CD4-positive, alpha-beta T cell (primary cell): ENCODE measurements at places on chromosomes 1 and 21.

- no peak for DNase-seq
Observed at GRCh38 chr1:245241526-245242130, 86.8 kb downstream of the KIF26B start.

DNA sequence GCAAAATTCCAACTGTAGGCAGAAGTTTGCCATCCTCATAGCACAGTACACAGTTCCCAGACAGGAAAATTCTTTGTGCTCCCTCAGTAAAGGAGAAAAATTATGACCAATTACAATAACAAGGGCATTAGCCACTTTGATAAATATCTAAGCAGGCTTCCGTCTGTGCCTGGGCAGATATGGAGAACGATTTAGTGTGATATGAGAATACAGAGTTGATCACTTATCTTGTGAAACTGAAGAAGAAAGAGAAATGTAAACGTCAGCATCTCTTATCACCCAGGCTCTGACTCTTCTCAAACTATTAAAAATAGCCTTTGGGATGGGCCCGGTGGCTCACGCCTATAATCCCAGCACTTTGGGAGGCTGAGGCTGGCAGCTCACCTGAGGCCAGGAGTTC is 54.5 kb upstream of the TIAM1 start:
- no peak for DNase-seq

DNA sequence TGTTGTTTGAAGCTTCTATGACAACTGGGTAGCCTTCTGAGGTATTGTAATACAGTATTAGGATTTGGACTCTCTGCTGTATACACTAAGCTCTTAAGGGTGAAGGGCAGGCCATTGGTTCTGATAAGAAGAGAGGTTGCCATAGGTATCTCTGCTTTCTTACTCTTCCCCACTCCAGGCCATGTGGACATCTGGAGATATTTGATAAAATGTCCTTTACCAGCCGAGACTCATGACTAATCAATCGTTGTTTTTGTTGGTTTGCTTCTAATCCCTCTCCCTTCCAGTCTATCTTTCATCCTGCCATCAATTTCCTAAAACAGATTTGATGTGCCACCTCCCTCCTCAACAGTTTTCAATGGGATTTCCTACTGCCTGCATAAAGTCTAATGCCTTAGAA is 64.6 kb upstream of the WDR26 start:
- no peak for DNase-seq

GRCh38 chr1:97925151-97925550 is 4.3 kb upstream of the DPYD start:
- DNase-seq: no peak

GRCh38 chr1:111436726-111437125 is 9.2 kb upstream of the OVGP1 start:
- no peak for DNase-seq

DNA sequence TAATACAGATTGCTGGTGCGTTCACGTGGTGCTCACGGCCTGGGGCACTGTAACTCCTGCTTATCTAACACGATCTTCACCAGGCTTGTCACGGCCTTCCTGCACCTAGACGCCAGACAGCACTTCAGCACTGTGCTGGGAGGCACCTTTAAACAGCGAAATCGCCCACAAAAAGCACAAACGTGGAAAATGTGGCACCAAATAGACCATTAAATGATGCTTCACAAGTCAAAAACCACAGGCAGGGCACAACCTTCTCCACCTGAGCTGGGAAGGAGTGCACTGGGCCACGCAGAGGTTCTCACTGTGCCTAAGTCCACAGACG is 20.0 kb downstream of the IBA57 start:
- no peak for DNase-seq

DNA sequence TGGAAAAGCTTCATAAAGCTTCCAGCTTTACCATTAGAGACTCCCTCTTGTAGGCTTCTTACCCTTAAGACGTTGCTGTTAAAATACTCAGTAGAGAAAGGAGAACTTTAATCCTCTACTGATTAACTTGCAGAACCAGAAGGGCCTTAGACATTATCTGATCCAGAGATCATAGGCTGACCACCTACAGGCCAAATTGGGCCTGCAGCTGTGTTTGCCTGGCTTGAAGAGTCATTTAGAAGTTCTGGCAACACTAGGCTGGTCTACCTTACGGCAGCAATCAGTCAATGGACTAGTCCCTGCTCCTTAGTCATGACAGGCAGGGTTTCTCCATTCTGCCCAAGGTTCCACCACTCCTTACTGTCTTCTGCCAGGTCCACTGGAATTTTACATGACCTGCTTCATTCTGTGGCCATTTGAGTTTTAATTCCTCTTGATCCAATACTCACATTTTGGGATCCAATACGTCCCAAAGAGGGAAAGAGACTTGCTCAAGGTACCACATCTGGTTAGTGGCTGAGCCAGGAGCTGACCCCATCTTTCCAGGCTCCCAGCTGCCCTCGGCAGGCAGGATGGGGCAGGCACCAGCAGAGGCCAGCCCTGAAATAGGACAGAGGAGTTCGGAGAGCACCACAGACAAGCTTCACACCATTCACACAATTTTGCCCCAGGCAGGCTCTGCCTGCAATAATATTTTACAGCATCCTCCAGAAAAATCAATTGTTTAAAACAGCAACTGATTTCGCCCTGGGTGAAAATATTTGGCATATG is 96.8 kb downstream of the TNR start:
- DNase-seq: no peak

DNA sequence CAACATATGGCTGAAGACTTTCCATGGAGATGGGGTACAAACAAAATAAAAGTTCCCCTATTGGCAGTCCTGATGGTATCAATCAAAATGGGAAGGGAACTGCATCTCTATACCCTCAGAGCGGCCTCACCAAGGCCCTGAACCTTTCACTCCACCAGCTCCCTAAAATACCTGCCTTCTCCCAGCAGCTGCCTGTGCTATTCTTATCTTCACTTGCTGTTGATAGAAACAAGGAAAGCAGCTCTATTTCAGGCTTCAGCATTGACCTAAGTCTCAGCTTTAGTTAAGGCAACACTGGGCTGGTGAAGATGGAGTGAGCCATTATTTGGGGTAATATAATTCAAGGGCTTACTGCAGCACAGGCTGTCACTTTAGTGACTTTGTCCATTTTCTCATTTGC is 21.7 kb upstream of the PIGC start:
- no peak for DNase-seq

GRCh38 chr1:82932207-82932606 is 1066.7 kb downstream of the TTLL7 start:
- no peak for DNase-seq

- no peak for DNase-seq
Observed at GRCh38 chr21:46500224-46500861, 41.7 kb downstream of the DIP2A start.

DNA sequence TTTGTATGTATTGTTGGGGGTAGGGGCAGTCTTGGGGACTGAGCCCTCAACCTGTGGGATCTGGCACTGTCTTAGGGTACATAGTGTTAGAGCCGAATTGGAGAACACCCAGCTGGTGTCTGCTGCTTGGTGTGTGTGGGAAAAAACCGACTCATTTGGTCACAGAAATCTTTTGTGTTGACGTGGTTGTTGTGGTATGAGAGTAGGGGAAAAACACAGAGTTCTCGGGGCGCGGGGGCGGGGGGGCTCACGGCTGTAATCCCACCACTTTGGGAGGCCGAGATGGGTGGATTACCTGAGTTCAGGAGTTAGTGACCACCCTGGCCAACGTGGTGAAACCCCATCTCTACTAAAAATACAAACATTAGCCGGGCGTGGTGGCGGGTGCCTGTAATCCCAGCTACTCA is 15.3 kb upstream of the SRSF10 start:
- DNase-seq: no peak

- no peak for DNase-seq
Observed at GRCh38 chr1:119294722-119295121, 73.9 kb upstream of the HAO2 start.
